ENCODE measurements at places on chromosomes 6 and 20. TPM values are rescaled to one million over a fixed set of nuclear protein-coding genes. Genes with fewer than 3 reads are reported as not detected.

DNA sequence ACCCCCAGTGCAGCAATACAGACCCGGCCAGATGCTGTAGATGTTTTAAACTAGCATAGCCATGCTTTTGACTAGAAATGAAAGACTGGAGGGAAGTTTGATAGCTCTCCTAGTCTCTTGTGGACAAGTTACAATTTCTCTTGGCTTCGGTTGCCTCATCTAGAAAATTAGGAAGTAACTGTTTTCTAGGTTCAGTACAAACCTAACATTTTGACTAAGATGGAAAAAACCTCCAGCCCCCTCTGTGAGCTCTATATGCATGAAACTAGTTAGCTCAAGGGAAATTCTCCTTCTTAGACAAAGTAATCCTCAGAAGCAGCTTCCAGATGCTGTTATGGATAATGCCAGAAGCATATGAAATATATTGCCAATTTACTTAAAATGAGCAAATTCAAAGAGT lies 86.6 kb downstream of the RNF144B start:
- no peak for DNase-seq

PNPLA1 gene
- total RNA-seq, result not detected

GRCh38 chr6:38064431-38064830 lies 244.9 kb downstream of the ZFAND3 start:
- DNase-seq, result no peak

DNA sequence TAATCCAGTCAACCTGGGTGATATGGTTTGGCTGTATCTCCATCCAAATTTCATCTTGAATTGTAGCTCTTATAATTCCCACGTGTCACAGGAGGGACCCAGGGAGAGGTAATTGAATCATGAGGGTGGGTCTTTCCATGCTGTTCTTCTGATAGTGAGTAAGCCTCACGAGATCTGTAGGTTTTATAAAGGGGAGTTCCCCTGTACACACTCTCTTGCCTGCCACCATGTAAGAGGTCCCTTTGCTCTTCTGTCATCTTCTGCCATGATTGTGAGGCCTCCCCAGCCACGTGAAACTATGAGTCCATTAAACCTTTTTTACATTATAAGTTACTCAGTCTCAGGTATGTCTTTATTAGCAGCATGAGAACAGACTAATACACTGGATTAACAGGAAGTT lies 19.5 kb downstream of the GSTA3 start:
- no peak for DNase-seq

DNA sequence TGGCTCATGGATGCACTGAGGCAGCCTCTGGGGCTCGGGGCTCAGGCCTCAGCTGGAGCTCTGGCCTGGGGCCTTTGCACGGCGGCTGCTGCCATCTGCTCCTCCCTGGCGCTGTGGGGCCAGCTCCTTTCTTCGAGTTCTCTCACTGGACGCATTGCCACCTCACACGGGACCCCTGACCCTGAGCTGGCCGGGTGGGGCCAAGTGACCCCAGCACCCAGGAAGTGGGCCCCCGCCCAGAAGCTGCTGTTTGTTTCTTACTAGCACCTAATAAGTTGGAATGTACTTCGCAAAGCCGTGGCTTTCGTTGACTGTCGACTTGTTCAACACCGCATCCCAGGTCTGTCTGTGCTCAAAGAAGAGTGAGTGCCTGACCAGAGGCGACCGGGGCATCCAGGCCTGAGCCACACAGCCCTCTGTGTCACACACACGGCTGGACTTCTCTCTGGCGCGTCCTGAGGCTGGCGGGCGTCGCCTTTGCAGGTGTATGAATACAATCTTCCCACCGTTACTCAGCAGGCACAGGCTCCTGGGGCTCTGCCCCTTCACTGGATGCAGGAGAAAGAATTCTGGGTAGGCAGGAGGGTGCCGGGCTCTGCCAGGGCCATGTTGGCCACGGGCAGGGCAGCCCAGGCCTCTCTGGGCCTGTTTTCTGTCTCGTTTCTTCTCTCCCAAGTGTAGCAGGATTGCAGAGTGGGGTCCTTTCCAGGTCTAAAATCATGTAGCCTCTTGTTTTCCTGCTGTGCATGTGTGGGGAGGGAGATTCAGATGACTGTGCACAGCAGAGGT lies 112.9 kb downstream of the DLL1 start:
- no peak for DNase-seq

Data from heart right ventricle (tissue), 16 donors.